ENCODE measurements at places on chromosomes 7 and 10. TPM values are rescaled to one million over a fixed set of nuclear protein-coding genes. Genes with fewer than 3 reads are reported as not detected.

DNA sequence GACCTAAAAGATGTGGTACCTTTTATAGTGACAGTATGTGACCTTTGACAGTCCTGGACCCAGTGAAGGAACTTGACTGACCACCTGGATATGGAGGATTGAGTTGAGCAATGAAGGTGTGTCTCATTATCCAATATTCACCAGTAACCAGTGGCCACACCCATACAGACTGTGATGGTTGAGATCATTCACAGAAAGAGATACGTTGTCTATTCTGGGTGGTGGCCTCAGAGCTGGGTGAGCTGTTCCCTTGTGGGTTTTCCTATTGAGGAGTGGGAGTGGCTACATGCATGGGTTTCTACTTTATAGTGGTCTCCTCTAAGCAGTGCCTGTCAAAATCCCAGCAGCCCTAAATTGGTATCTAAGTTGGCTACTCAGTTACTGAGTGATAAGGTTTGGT, 507.4 kb downstream of the SORCS3 start:
- no peak for DNase-seq

GRCh38 chr7:69803699-69804516, 205.6 kb downstream of the AUTS2 start:
- DNase-seq, result no peak

DNA sequence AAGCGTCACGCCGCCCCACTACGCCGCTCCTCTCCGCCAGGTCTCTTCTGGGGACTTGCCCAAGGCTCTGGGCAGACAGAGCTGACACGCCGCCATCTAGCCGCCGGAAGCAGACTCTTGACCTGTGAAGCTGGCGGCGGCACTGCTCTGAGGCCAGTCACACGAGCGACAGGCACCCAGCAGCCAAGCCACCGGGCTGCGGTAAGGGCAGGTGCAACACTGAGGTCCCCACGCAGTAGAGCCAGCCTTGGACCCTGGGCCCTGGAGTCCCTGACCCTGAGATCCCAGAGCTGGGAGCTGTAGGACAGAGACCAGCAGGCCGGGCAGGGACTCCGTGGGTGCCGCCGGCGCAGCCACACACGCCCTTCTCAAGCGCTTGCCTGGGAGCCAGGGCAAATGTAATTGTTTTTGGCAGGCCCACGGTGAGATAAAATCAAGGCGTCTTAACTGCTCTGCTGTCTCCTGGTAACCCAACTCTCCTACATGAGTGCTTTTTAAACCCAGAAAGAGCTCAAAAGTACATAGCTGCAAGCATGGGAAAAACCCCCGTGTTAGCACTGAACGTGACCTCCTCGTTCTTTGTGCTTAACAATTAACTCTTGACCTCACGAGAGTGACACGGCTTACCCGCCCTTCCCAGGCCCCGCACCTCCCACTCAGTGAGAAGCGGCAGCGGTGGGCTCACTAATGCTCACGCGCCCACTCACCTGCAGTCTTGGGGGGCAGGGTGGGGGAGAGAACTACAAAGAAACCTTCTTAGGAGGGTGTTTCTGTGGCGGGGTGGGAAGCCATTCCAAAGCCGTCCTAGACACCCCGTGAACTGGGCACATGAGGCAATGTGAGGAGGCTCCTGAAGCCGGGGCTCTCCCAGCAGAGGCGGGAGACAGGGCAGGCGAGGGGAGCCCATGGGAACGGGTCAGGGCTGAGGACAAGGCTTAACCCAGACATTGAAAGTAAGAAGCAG, 8.5 kb downstream of the GPER1 start:
- DNase-seq, result peak; percentile 18

GRCh38 chr10:120052964-120053702, 160.6 kb downstream of the SEC23IP start:
- no peak for DNase-seq

Gene PTN
- total RNA-seq, result 25.8 TPM

DNA sequence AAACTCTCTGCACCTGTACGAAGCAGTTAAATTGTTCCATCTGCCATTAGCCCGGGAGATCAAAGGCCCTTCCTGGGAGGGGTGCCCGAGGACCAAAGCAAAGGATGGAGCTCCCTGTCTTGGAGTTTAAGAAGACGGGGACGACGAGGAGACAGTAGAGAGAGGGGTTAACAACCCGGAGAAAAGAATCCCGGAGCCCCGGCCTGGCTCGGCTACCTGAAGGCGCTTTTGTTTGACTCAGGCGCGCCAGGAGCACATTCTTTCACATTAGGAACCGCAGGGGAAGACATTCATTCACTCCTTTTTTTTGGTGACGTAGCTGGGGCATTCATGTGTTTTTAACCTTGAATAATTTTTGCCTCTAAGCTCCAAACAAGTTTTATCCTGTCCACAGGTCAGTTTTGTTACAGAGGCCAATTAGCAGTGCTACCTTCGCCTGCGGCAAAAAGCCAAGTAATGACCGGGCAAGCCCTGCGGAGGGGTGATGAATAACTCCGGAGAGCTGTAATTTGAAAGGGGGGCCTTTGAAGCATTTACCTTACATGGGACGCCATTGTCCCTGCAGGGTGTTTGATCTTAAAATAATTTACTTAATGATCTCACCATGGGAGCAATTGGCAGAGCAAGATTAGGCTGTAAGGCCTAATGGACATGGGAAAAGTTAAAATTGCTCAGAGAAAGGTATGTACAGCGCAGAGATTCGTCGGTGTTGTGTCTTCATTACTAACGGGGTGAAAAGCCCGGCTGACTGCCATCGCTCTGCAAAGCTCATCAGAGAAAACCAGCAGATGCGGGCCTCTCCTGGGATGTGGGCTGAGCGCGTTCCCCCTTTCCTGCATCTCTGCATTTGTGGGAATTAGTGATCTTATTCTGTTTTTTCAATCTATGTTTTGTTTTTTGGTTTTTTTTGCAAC, 258.0 kb upstream of the SP4 start:
- DNase-seq, result no peak

- no peak for DNase-seq
Measured at GRCh38 chr7:143286522-143286890, 1.6 kb upstream of the CASP2 start.

Gene ANXA8
- 32.5 TPM for total RNA-seq

GRCh38 chr10:69828144-69828870, 26.6 kb downstream of the COL13A1 start:
- DNase-seq, result no peak

DNA sequence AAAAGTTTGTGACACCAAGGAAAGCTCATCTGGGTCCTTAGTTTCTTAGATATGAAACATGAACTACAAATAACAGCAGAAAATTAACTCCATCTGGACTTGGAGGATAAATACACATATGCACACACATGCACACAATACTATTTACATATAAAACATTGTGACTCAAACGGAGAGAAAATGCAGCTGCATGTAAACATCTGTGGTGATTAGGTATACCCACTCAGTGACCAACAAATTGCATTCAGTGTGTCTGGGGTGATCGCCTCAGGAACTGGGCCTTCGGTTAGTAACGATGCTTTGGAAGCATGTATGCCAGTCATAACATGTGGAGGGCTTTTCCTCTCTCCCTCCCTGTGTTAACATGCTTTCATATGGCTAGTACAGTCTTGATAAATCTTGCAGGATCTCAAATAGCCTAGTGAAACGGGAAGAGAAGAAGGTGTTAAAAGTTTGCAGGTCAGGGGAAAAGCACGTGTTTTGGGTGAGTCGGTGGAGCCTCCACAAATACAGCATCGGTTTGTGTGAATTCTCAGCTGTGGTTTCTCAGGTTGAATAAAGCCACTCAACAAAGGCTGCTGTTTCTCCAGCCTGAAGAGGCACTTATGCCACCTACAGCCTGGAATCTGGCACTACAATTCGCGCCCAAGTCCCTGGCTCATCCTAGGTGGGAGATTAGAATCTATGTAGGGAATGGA, 8.7 kb upstream of the GLRX3 start:
- peak; percentile 75 for DNase-seq

Gene PPP1R9A
- 10.4 TPM for total RNA-seq

DNA sequence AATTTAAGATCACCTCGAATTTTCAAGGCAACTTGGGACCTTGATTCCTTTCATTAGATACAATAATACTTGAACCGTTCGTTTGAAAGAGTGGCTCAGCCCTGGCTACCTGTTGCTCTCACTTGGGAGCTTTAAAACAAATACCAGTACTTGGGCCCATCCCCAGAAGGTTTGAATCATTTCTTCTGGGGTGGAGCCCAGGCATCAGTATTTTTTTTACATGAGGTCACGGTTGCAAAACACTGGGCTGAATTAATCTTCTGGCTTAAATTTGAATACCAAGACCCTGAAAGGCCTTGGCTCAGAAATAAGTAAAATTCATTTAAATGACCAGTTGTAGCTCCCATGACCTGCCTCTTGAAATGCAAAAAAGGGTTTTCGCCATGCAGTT, 214.9 kb downstream of the CREB5 start:
- DNase-seq, result no peak

DNA sequence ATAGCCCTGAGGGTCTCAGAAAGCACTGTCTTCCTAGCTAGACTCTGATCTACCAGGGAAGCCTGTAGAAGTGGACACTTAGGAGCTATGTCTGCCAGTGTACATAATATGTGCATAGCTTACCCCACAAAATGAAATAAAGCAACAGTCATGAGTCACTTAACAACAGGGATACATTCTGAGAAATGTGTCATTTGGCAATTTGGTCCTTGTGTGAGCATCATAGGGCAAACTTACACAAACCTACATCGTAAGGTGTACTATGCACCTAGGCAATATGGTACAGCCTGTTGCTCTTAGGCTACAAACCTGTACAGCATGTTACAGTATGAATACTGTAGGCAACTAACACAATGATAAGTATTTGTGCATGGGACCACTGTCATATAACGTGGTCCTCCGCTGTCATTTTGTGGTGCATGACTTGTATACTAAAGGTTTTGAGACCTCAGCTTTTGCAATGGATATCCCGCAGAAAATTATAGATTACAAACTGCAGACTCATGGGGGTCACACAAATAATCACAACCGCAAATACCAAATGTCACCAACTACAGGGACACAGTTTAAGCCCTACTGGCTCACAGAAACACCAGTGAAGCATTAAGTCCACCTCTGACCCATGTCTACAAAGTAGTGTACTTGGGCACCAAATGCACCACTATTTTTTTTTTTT, 1.7 kb downstream of the URGCP start:
- no peak for DNase-seq

DNA sequence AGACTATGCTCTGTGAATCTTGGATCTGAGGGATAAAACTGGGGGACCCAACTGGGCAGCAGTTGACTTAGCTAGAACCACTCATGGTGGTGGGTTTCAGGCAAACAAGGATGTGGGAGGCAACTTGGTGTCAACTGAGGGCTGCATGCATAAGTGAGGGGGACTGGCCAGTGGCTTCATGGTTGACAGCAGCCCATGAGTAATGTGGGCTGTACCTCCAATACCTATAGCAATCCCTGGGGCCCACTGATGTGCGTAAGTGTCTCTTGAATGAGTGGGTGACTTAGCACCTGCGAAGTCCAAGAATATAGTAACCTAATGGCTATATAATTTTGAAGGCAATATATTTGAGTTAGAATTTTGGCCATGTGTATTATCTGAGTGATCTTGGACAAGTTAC, 13.7 kb upstream of the MAP3K8 start:
- DNase-seq, result no peak

GRCh38 chr7:116511552-116512519, 12.3 kb downstream of the CAV2 start:
- DNase-seq, result no peak

GRCh38 chr10:48938990-48939536, 577 bp downstream of the LRRC18 start:
- no peak for DNase-seq

DNA sequence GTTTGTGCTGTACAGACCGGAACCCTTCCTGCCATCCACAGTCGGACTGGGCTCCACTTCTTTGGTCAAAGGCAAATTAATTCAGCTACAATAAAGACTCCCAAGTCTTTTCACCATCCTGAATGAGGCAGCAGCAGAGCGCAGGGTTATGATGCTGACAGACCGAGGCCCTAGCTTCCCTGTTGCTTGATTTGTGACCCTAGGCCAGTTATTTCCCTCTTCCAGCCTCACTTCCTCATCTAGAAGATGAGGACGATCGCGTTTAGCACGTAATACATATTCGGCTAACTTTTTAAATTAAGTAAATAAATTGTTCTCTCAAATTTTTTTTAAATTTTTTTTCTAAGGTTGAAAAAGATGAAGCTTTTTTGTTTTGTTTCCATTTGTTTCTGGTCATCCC, 18.1 kb downstream of the ADRB1 start:
- no peak for DNase-seq

Gene CUZD1
- total RNA-seq, result not detected

Gene WDFY4
- 4.6 TPM for total RNA-seq

- peak; percentile 71 for DNase-seq
Measured at GRCh38 chr7:144497282-144497681, 93.8 kb upstream of the NOBOX start.

DNA sequence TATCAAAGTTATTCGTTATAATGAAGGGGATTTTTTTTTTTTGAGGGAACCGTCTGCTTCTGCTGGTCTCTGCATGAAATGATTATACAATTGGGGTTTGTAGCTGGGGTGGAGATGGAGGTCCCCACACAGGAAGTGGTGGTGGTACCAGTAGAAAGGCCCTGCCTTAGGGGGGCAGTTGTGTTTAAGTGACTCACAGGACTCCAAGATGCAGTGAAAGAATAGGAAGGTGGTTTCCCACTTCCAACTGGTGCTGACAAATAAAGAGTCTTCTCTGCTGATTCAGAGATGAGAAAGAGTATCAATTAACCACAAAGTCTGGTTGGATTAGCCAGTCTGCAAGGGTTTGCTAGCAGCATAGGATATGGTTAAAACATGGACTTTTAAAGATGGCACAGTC, 376.0 kb downstream of the SORCS3 start:
- DNase-seq, result no peak

Gene CLDN3
- 0.72 TPM for total RNA-seq

GRCh38 chr7:81846398-81846797, 76.6 kb upstream of the HGF start:
- DNase-seq, result peak; percentile 71

GRCh38 chr10:33240931-33241330, 93.5 kb downstream of the NRP1 start:
- no peak for DNase-seq

GRCh38 chr7:67423065-67423464, 426.4 kb downstream of the TYW1 start:
- peak; percentile 73 for DNase-seq

- DNase-seq, result no peak
Measured at GRCh38 chr10:130687566-130687965, 551.4 kb downstream of the GLRX3 start.

- DNase-seq, result peak; percentile 66
Measured at GRCh38 chr10:118034791-118035261, 11.9 kb downstream of the RAB11FIP2 start.

DNA sequence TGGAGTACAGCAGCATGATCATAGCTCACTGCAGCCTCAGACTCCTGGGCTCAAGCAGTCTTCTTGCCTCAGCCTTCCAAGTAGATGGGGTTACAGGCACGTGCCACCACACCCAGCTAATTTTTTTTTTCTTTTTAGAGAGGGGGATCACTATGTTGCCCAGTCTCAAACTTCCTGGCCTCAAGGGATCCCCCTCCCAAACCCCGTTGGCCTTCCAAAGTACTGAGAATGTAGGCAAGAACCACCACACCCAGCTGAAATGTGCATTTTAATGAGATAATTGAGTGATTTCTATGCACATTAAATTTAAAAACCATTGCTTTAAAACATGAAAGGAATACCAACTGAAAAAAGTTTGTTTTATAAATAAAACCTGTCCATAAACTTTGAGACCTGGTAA, 25.6 kb downstream of the MARCHF5 start:
- no peak for DNase-seq

Gene TMEM178B
- total RNA-seq, result 2.2 TPM

All from umbilical cord (tissue), 2 donors.